ENCODE measurements at places on chromosomes 2 and 18.

GRCh38 chr2:238866656-238867277, 18.9 kb downstream of the TWIST2 start:
- ATAC-seq = no peak

- ATAC-seq = no peak
Observed at GRCh38 chr18:24317370-24317769, 80.3 kb downstream of the OSBPL1A start.

GRCh38 chr2:55779459-55780421, 86.1 kb upstream of the PNPT1 start:
- no peak for ATAC-seq

DNA sequence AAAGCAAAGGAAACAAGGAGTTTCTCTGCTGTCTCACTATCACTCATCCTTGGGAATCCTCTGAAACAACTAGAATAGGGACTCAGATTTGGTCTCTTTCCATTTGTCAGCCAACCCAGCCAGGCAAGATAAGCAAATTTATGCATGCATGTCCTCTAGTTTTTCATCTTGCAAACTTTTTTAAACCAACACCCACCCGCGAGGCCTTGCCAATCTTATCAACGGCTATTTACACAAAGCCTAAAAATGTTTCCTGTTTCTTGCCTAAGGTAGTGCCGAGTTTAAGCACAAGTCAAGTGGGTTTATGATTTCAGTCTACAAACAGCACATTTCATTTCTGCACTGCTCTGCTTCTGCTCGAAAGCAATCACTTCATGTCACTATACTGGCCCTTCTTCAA, 240.9 kb downstream of the STK39 start:
- ATAC-seq = no peak

DNA sequence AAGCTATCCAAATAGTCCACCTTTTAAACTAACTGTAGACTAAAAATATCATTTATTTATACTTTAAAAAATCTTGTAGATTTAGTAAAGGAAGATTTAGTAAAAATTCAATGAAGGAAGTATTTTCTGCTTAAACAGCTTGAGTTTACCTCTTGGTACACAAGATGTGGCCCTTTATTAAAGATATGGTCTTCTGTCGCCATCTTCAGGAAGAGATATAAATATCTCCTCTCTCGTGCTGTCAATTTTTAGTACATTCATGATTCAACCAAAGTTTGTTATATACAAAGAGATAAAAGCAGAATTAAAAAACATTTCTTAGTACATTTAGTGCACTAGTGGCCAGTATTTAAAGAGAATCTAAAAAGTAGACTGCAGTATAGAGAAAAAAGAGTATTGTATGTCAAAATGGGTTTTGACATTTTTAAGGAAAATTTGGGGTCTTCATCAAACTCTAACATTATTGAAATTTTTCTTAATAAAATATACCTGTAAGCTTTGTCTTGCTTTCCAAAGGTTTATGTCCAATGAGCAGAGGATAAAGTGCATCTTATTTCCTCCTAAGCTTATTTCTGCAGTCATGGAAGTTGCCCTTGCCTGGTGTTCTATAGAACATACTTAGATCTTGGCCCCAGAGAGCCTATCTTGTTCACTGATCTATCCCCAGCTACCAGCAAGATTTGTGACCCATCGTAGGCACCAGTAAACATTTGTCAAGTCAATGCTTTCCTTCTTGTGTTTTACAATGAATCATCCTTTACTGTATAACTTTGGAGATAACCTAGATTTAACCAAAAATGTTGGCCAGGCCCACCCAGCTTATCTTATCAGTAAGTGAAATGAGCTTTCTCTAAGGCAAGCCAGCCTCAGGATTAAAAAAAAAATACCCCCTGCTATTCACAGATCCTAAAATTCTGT, 18.5 kb upstream of the EML6 start:
- ATAC-seq = no peak

DNA sequence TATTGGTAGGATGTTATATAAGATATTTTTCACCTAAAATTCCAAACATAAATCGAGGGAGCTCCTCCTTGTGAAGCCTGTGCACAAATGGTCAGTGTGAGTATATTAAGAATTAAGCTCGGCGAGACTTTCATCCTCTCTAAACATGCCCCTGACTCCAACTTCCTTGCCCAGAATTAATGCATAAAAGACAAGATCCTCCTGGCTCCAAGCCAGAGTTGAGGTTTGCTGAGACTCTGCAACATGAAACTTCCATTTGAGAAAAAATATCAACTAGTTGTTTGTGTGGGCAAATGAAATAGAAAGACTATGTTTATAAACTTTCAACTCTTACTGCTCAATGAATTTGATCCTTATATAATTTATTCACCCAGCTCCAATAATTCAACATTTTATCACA, 68.1 kb downstream of the CCDC178 start:
- ATAC-seq = no peak

- ATAC-seq = no peak
Observed at GRCh38 chr2:34492561-34493455, 893.7 kb upstream of the FAM98A start.

DNA sequence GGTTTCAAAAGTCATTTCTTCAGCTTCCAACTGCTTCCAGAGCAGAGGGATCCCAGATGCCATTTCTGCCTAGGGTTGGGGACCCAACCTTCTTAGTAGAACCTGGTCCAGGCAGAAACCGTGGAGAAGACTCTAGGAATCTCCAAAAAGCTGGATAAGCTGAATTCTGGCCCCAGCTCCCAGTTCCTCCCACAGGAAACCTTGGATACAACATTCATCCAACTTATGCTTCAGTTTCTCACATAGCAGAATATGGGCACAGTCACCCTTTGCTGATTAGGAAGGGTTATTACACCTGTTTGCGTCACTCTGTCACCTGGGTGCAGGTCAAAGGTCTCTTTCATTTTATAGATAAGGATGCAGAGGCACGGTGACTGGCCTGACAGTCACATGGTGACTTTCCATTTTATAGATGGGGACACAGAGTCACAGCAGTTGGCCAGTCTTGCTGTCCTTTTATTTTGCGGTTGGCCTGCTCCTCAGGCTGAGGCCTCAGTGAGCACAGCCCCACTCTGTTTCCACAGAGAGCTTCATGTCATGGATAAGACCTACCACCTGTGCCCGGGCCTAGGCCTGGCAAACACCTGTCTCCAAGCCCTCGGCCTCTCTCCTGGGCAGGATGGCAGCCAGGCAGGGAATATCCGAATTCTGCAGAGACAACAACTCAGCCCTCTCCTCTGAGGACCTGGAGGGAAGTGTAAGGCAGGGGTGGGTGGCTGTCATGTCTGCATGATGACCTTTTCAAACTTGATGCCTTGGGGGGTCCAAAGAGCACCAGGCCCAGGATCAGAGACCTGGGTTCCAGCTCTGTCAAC, 148.8 kb downstream of the SMAD7 start:
- no peak for ATAC-seq

All from stimulated activated memory B cell treated with anti-CD40 and anti-IgM and Interleukin-4, amounts not matched to agents 10 μg/mL and 1 μg/mL and 100 μg/mL, for 72 hours (primary cell).